ENCODE measurements at places on chromosomes 5 and 9. TPM values are rescaled to one million over a fixed set of nuclear protein-coding genes. Genes with fewer than 3 reads are reported as not detected.

Gene POLE3
- 78.9 TPM for total RNA-seq

Gene OR1Q1
- not detected for total RNA-seq

Gene CNOT8
- total RNA-seq = 75.5 TPM

Gene CERCAM
- total RNA-seq = 2.3 TPM

Gene PCDHA5
- total RNA-seq = not detected

Gene PCDHGB6
- total RNA-seq = 0.61 TPM

Gene CDC25C
- total RNA-seq = 12.9 TPM

Gene NFIL3
- total RNA-seq = 5.1 TPM

Gene PAEP
- 0.38 TPM for total RNA-seq

GRCh38 chr5:66560371-66560770 is 35.8 kb upstream of the MAST4 start:
- no peaks in the 10 kb centered on the region for H3K27me3 ChIP-seq
- H3K27ac ChIP-seq = no peak overlapping the region
- H3K36me3 ChIP-seq = no peaks in the 10 kb centered on the region
- H3K4me1 ChIP-seq = no peaks in the 10 kb centered on the region
- no peak overlapping the region for H3K4me3 ChIP-seq

- no peaks in the 10 kb centered on the region for H3K27me3 ChIP-seq
- DNase-seq = no peak
- H3K4me1 ChIP-seq = no peaks in the 10 kb centered on the region
- no peak overlapping the region for H3K4me3 ChIP-seq
These were observed 116.1 kb upstream of the ACTBL2 start for GRCh38 chr5:57598756-57599155.

- H3K36me3 ChIP-seq = no peaks in the 10 kb centered on the region
- H3K27ac ChIP-seq = no peak overlapping the region
- no peak overlapping the region for H3K4me3 ChIP-seq
- no peaks in the 10 kb centered on the region for H3K4me1 ChIP-seq
These were observed 28.7 kb upstream of the ADAMTS19 start for GRCh38 chr5:129431406-129431805.

DNA sequence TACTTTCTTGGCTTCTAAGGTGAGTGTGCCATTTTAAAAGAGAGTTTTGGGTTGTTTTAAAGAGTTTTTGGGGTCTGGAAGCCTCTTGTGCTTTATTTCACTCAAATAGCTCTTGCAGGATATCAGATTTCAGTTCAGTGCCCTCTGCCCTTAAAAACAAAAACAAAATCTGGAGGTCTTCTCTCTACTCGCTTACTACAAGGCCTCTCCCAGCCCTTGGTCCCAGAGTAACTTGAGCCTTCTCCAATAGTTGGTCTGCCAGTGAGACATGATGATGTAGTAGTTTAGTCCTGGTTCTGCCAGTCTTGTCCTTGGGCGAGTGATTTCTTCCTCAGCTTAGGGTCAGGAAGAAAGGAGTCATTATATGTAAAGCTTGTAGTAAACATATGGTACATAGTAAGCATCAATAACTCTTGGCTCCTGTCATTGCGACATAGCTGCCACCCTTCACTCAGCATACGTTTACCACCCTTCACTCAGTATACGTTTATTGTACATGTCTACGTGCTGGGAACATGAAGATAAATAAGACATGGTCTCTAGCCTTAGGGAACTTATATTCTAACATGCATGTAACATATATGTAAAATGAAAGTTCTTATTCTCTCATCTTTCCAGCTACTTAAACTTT is 147.6 kb downstream of the MAN2A1 start:
- no peaks in the 10 kb centered on the region for H3K4me1 ChIP-seq
- DNase-seq = no peak
- peaks cover 61% of the 10 kb centered on the region for H3K36me3 ChIP-seq

DNA sequence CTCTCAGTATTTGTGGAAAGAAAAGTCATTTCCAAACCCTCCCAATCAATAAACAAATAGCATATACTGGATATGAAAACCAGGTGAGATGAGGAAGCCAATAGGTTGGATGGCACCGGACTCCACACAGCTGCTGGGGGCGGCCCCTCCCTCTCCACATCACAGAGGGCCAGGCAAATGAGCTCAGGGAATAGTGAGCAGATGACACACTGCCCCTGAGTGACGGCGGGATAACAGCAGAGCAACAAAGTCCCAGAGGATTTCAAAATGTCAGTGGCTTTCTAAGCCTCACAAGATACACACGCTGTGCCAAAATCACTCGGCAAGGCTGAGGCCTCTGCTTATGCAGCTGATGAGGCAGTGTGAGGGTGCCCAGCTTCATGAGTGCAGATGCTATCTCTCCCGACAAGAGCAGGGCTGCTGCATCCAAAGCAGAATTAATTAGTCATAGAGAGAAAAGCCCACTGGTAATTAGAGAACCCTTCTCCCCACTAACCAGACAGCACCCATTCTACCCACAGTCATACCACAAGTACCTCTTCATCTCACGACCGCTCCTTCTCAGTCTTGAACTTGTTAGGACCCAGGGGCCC is 235.0 kb upstream of the NFIL3 start:
- H3K27ac ChIP-seq = no peak overlapping the region
- no peaks in the 10 kb centered on the region for H3K27me3 ChIP-seq
- DNase-seq = no peak
- no peak overlapping the region for H3K4me3 ChIP-seq
- H3K4me1 ChIP-seq = no peaks in the 10 kb centered on the region

- no peak overlapping the region for H3K27ac ChIP-seq
- no peak overlapping the region for H3K4me3 ChIP-seq
- no peak for DNase-seq
These were observed 1798.9 kb downstream of the MAT2B start for GRCh38 chr5:165304193-165304827.

DNA sequence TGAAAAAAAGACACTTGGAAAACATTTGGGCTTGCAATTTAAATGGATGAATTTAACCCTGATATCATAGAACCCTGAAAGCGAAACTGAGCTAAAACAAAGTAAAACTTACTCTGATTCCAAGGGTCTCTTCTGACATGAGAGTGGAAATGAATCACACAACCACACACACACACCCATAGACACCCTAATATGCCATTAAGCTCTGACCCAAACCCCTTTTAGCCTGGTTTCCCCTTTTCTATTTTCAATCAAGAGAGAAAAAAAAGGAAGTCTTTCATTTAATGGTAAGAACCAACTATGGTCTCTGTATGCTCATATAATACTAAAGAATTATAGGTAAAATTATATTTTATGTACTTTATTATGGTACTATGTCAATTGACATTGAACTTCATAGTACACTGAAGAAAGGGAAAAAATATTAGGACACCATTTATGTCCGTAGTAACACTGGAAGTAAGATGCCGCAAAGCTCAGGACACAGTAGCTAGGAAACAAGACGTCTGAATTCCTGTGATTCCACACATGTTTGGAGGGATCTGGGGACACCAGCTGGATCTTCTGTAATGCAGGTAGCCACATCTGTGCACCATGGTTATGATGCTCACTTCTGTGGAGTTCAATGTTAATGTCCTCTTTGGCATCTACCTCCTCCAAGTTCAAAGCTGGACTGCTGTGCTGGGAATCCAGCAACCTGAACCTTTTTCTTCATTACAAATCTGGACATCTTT is 95.8 kb downstream of the PCSK1 start:
- H3K4me1 ChIP-seq = no peaks in the 10 kb centered on the region
- no peak for DNase-seq
- H3K4me3 ChIP-seq = no peak overlapping the region
- H3K27me3 ChIP-seq = no peaks in the 10 kb centered on the region
- H3K36me3 ChIP-seq = no peaks in the 10 kb centered on the region

DNA sequence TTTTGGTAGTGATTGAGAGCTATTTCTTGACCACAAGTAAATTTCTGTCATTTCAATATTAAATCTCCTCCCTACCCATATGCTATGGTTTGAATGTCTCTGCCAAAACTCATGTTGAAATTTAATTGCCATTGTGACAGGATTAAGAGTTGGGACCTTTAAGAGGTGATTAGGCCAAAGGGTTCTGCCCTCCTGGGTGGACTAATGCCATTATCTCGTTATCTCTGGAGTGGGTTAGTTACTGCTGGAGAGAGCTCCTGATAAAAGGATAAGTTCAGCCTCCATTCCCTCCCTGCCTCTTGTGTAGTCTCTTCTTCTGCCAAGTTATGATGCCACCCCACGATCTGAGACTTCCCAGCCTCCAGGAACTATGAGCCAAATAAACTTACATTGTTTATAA is 3.6 kb upstream of the DRD1 start:
- peaks cover 27% of the 10 kb centered on the region for H3K27me3 ChIP-seq
- DNase-seq = no peak
- H3K36me3 ChIP-seq = no peaks in the 10 kb centered on the region
- no peak overlapping the region for H3K4me3 ChIP-seq
- H3K4me1 ChIP-seq = no peaks in the 10 kb centered on the region
- no peak overlapping the region for H3K27ac ChIP-seq

- no peak overlapping the region for H3K4me3 ChIP-seq
- no peaks in the 10 kb centered on the region for H3K36me3 ChIP-seq
- DNase-seq = no peak
- no peaks in the 10 kb centered on the region for H3K4me1 ChIP-seq
- H3K27me3 ChIP-seq = no peaks in the 10 kb centered on the region
These were observed 385.8 kb downstream of the EFNA5 start for GRCh38 chr5:107284822-107285525.

- H3K27me3 ChIP-seq = no peaks in the 10 kb centered on the region
- H3K4me1 ChIP-seq = no peaks in the 10 kb centered on the region
These were observed 284.5 kb downstream of the SPATA31D1 start for GRCh38 chr9:82273121-82273520.

GRCh38 chr5:136032564-136032963 is 3.8 kb downstream of the TGFBI start:
- peaks cover 23% of the 10 kb centered on the region for H3K4me1 ChIP-seq
- no peak overlapping the region for H3K4me3 ChIP-seq
- H3K36me3 ChIP-seq = no peaks in the 10 kb centered on the region
- H3K27ac ChIP-seq = no peak overlapping the region
- DNase-seq = no peak

GRCh38 chr9:86282979-86283535 is 719 bp upstream of the ISCA1 start:
- H3K4me3 ChIP-seq = peak overlapping the region; percentile 80
- peaks cover 9% of the 10 kb centered on the region for H3K4me1 ChIP-seq
- H3K27ac ChIP-seq = peak overlapping the region; percentile 90
- peaks cover 4% of the 10 kb centered on the region for H3K36me3 ChIP-seq
- no peak for DNase-seq
- H3K27me3 ChIP-seq = no peaks in the 10 kb centered on the region

DNA sequence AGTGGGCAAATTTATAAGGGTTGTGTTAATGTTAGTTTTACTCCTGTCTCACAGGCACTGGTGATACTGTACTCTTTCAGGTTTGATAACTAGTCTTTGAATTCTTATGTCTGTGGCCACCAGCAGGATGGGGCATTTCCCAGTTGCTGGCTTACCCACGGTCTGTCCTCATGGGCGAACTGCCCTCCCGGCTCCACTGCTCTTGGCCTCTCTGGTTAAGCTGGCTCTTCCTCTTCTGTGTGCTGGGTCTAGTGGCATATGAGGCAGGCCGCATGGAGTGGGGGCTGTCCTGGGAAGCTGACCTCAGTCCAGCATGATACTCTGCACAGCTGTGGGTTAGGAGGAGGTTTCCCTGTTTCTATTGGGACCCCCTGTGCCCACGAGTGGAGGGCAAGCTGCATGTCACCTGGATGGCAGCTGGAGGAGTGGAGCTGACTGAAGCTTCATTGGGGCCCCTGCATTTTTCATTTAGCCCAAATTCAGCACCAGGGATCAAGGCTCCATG is 19.5 kb downstream of the PHF2 start:
- DNase-seq = no peak
- H3K36me3 ChIP-seq = no peaks in the 10 kb centered on the region
- peaks cover 32% of the 10 kb centered on the region for H3K4me1 ChIP-seq
- H3K27me3 ChIP-seq = no peaks in the 10 kb centered on the region
- no peak overlapping the region for H3K4me3 ChIP-seq
- no peak overlapping the region for H3K27ac ChIP-seq

GRCh38 chr5:78221964-78222451 is 72.5 kb downstream of the AP3B1 start:
- no peaks in the 10 kb centered on the region for H3K27me3 ChIP-seq
- H3K4me1 ChIP-seq = no peaks in the 10 kb centered on the region
- no peak overlapping the region for H3K4me3 ChIP-seq
- H3K36me3 ChIP-seq = peaks cover 10% of the 10 kb centered on the region
- no peak overlapping the region for H3K27ac ChIP-seq

- no peak overlapping the region for H3K27ac ChIP-seq
- H3K4me1 ChIP-seq = peaks cover 2% of the 10 kb centered on the region
- H3K27me3 ChIP-seq = peaks cover 5% of the 10 kb centered on the region
- no peak overlapping the region for H3K4me3 ChIP-seq
- no peaks in the 10 kb centered on the region for H3K36me3 ChIP-seq
- DNase-seq = no peak
These were observed 5.5 kb downstream of the FANCC start for GRCh38 chr9:95311961-95312360.

Data from thymus (tissue), 14 donors.